ENCODE measurements at places on chromosomes 3 and 15.

DNA sequence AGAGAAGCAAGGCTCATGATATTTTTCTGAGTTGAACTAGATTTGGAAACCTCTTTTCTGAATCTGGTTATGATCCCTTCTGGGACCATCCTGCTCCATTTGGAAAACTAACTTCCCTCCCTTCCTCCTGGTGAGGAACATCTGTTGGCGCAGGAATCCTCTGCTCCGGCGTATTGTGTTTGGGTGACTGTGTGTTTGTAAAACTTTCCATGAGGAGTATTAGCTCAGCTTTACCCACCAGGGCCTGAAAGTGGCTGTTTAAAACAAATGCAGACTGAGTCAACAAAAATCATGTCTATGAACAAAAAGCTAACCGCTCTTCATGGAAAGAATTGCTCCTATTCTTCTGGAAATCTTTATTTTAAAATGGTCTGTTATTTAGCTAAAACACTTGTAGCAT, 17.7 kb downstream of the STARD9 start:
- no peak for DNase-seq

GRCh38 chr15:74053517-74053916, 28.8 kb downstream of the GOLGA6A start:
- DNase-seq, result no peak

GRCh38 chr15:42371096-42371495, 11.8 kb downstream of the CAPN3 start:
- DNase-seq, result peak; percentile 18

GRCh38 chr15:42151141-42151561, 5.3 kb downstream of the PLA2G4F start:
- no peak for DNase-seq

GRCh38 chr3:195307711-195308110, 36.8 kb upstream of the XXYLT1 start:
- DNase-seq, result no peak

GRCh38 chr3:123258359-123258758, 56.6 kb downstream of the SEC22A start:
- no peak for DNase-seq

- DNase-seq, result no peak
Observed at GRCh38 chr3:16177962-16178627, 3.6 kb downstream of the GALNT15 start.

DNA sequence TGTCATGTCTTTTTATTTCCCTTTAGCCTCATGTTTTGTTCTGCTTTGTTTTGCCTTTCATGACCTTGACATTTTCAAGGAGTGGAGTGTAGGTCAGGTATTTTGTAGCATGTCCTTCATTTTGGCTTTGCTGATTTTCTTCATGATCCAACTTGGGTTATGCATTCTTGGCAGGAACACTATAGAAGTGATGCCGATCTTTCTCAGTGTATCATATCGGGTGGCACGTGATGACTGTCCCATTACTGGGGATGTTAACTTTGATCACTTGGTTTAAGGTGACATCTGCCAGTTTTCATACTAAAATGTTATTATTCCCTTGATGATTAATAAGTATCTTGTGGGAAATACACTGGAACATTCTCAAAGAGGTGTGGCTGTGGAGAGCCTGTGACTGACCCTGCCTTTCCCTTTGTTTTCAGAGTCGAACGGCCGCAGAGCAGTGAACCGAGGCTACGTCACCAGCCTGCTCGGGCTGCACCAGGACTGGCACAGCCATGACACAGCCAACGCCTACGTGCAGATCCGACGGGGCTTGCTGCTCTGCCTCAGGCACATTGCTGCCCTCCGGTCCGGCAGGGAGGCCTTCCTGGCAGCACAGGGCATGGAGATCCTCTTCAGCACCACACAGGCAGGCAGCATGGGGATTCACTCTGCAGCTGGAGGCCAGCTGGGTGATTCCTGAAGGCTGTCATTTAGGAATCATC, 167.7 kb downstream of the AGBL1 start:
- DNase-seq, result no peak

DNA sequence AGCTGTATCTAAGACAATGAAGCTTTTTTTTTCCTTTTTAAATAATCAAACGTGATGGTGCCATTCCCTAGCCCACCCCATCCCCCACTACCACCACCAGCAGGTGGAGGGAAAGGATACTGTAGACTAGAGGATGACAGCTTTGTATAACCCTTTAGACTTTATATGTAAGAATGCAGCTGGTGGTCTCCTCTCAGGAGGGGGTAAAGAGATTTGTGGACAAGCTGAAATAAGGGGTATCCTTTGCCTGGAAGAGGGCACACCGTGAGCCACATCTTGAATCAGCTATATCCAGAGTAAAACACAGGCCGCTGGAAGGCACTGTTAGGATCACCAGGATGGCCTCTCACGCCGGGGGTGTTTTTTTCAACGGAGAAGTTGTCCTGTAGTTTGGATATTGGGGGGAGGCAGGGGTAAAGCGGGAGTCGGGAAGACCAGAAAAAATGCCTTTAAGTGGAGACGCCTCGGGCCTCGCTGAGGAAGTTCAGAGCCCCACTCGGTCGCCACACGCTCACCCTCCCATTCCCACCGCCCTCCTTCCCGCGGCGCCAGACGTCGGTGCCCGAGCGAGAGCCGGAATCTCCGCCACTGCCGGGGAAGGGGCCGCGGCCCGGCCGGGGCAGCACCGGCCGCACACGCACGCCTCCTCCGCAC, 986 bp downstream of the KPNA4 start:
- DNase-seq, result no peak

GRCh38 chr3:113275929-113276750, 64.8 kb downstream of the BOC start:
- peak; percentile 60 for DNase-seq

DNA sequence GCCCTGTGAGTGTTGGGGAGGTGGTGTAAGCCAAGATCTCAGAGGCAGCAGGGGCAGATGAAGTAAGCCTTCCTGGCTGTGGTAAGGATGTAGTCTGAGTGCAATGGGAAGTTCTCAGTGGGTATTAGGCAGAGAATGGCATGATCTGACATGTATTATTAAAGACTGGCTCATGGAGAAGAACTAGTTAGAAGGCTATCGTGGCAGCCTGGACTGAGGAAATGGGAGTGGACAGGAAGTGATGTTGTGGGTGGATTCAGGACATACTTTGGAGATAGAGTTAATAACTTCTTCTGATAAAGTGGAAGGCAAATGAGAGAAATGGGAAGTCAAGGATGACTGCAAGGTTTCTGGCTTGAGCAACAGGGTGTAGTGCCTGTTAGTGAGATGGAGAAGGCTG, 250.9 kb upstream of the CFAP20DC start:
- DNase-seq, result no peak

GRCh38 chr3:13709706-13710105, 160.8 kb downstream of the FBLN2 start:
- DNase-seq, result no peak

DNA sequence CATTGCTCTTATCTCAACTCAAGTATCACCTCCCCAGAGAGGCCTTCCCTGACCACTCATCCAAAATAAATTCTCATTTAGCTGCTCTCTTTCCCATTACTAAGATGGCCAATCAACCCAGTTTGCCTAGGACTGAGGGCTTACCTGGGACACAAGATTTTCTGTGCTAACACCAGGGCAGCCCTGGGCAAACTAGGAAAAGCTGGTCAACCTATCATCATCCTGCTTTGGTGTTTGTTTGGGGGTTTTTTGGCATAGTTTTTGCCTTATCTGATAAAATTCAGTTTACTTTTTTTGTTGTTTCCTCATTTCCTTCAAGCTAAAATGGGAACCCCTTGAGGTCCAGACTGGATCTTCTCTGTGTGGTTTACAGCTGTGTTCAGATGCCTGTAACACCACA, 131.4 kb upstream of the NR2F2 start:
- no peak for DNase-seq

- DNase-seq, result no peak
Observed at GRCh38 chr3:104632521-104632920, 734.2 kb upstream of the ALCAM start.

- no peak for DNase-seq
Observed at GRCh38 chr3:46537316-46537715, 28.8 kb downstream of the LRRC2 start.

GRCh38 chr3:2097641-2098191, 950 bp upstream of the CNTN4 start:
- DNase-seq, result no peak

DNA sequence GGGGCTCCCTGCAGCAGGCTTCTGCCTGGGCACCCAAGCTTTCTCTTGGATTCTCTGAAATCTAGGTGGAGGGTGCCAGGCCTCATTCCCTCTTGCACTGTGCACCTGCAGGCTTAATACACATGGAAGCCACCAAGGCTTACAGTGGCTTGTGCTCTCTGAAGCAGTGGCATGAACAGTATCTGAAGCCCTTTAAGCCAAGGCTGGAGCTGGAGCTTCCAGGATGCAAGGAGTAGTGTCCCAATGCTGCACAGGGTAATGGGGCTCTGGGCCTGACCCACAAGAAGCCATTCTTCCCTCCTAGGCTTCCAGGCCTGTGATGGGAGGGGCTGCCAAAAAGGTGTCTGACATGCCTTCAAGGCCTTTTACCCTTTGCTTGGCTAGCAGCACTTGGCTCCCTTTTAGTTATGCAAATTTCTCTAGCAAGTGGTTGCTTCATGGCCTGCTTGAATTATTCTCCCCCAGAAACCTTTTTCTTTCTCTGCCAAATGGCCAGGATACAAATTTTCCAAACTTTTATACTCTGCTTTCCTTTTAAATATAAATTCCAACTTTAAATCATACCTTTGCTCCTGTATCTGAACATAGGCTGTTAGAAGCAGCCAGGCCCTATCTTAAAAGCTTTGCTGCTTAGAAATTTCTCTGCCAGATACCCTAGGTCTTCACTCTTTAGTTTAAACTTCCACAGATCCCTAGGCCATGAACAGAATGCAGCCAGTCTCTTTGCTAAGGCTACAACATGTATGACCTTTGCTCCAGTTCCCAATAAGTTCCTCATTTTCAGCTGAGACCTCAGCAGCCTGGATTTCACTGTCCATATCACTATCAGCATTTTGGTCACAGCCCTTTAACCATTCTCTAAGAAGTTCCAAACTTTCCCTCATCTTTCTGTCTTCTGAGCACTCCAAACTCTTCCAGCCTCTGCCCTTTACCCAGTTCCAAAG, 201.1 kb upstream of the LRRFIP2 start:
- no peak for DNase-seq

DNA sequence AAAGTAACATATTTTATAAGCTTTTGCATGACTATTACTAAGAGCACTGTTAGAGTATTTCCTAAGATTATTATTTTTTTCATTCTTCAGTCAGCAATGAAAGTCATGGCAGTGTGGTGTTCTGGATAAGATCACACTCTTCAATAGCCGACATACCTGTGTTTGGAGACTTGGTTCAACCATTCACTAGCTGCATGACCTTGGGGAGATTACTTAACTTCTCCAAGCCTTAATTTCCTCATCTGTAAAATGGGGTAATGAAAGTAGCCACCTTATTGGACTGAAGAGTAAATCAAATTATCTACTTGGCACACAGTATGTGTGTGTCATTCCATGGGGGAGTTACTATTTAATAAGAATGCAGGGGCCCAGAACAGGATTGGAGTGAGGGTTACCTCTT, 24.5 kb upstream of the PCOLCE2 start:
- no peak for DNase-seq

- DNase-seq, result no peak
Observed at GRCh38 chr3:197088370-197088769, 58.8 kb upstream of the MELTF start.

- DNase-seq, result no peak
Observed at GRCh38 chr3:23062982-23063381, 140.1 kb upstream of the UBE2E2 start.

- DNase-seq, result no peak
Observed at GRCh38 chr3:195239121-195239520, 31.8 kb downstream of the XXYLT1 start.

DNA sequence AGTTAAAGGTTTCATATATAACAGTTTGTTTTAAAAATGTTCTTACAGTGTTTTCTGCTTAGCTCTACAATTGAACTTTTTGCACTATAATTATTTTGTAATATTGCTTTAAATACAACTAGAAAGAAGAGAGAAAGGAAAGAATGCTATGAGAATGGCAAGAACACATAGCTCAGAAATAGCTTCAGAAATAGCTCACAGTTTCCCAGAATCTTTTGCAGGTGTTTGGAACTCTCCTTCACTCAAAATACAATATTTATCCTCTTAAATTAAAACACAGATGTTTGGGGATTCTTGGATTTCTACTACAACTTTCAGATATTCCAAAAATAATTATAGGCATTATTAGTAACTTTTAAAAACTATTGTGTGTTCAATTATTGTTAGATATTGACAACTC, 658.0 kb upstream of the DPPA4 start:
- DNase-seq, result no peak

GRCh38 chr3:148789146-148789545, 38.5 kb upstream of the CPB1 start:
- DNase-seq, result no peak

- DNase-seq, result no peak
Observed at GRCh38 chr3:34183611-34184340, 385.3 kb downstream of the PDCD6IP start.

- no peak for DNase-seq
Observed at GRCh38 chr3:37680401-37680800, 181.3 kb upstream of the CTDSPL start.

- no peak for DNase-seq
Observed at GRCh38 chr3:13595485-13595884, 46.6 kb downstream of the FBLN2 start.

- no peak for DNase-seq
Observed at GRCh38 chr3:40939030-40939740, 260.1 kb upstream of the CTNNB1 start.

DNA sequence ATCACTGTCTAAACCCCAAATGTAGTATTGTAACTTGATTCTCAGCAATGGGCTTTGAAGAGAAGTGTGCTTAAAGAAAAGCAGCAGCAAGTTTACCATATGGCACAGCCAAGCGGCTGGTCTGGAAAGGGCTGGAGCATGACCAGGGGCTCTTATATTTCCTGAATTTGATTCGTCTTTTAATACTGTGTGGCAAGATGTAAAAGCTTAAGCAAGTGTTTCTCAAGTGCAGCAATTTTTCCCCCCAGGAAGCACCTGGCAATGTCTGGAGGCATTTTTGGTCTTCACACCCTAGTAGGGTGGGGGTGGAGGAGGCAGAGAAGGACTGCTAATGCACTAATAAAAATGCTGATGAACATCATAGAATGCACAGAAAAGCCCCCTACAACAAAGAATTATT, 397.9 kb downstream of the NTRK3 start:
- no peak for DNase-seq

GRCh38 chr3:50163572-50164455, 8.7 kb downstream of the SEMA3F start:
- DNase-seq, result no peak

GRCh38 chr3:45759851-45760250, 36.5 kb downstream of the SLC6A20 start:
- DNase-seq, result no peak

- peak; percentile 19 for DNase-seq
Observed at GRCh38 chr3:183875411-183875810, 9.3 kb downstream of the PARL start.

DNA sequence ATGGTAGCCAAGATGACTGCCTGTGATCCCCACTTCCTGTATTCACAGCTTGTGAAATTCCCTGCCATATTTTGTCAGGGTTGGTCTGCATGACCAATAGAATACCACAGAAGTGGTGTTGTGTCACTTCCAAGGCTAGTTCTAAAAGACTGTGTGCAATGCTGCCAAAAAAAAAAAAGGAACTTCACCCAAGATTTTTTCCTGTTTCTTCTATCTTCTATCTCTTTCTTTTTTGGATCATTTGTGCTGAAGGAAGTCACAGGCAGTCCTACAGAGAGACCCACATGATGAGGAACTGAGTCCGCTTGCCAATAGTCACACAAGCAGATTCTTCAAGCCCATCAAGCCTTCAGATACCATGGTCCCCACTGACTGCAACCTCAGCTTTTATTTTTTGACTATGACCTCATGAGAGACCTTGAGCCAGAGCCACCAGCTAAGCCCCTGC, 18.1 kb upstream of the RAF1 start:
- DNase-seq, result peak; percentile 19

GRCh38 chr3:20201143-20201542, 15.1 kb upstream of the SGO1 start:
- DNase-seq, result no peak

Measured in bone marrow (tissue), 2 donors.